ENCODE measurements at places on chromosomes 7 and 10. TPM values are rescaled to one million over a fixed set of nuclear protein-coding genes. Genes with fewer than 3 reads are reported as not detected.
A peak's percentile ranks its signal among the peaks of the same experiment; 100 is the strongest.

DNA sequence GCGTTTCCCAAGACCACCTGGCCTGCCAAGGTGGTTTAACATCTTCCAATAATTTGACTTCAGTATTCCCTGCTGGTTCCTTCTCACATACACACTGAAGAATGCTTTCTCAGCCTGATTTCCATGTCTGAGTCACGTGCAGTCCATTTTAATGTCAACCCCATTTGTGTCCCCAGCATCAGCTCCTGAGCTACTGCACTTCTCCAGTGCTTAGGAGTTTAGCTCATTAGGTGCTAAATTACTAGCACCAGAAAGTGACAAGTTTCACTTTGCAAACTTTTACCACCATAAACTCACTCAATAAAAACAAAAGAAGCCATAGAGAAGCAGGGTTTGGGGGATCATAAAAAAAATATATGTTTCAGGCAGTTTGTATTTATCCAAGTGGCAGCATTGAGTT lies 279.3 kb upstream of the SORCS1 start:
- no peak for DNase-seq

GRCh38 chr10:37549054-37549453 lies 308.4 kb downstream of the ZNF248 start:
- DNase-seq, result no peak

DNA sequence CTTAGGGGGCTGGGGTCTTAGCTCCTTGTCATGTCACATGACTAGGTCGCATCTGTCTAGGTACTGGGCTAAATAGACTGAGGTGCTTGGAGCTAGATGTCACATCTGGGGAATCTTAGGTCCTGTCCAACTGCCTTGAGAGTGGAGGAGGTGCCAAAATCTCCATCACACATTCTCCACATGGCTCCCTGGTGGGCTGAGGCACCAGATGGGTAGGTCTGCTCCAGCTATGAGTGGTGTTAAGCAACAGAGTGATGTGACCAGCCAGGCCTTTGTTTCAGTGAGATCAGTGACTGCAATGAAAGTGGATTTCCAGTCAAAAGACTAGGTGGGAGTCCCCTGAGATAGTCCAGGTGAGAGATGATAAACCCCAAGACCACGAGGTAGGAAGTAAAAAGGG lies 251.8 kb downstream of the BMPER start:
- DNase-seq, result no peak

DNA sequence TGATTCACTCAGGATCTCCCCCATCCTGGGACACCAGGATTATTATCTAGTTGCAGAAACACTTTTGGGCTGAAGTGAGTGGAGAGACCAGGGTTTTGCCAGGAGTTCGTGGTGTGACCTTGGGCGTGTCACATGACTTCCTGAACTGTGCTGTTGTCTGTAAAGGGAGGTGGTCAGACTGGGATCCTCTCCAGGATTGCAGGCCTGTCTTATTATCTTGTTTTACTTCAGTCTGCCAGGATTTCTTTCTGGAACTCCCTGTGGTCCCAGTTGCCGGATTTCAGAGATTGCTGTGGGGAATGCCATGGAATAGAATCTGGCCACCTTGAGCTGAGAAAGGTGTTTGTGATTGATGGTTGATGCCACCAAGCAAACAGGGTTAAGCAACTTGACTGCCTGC lies 35.8 kb downstream of the CRCP start:
- peak; percentile 80 for DNase-seq

DNA sequence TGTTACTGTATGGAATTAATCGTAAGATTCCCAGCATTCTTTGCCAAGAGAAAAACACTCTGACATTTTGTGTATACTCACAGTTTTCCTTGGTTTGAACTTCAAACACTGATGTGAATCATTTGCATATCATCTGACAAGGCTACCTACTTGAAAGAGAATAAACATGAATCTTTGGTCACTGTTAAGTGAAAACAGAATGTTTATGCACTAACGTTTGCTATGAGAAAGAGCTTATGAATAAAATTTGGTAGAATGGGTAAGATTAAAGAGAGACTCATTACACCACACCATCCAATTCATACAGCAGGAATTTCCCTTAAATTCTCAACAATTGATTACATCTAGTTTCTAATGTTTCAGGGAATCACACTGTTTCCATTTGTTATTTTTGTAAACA lies 46.6 kb downstream of the MACC1 start:
- no peak for DNase-seq

- DNase-seq, result no peak
Observed at GRCh38 chr7:115267503-115267902, 345.6 kb downstream of the MDFIC start.

- no peak for DNase-seq
Observed at GRCh38 chr10:102615361-102615760, 28.9 kb upstream of the TRIM8 start.

DNA sequence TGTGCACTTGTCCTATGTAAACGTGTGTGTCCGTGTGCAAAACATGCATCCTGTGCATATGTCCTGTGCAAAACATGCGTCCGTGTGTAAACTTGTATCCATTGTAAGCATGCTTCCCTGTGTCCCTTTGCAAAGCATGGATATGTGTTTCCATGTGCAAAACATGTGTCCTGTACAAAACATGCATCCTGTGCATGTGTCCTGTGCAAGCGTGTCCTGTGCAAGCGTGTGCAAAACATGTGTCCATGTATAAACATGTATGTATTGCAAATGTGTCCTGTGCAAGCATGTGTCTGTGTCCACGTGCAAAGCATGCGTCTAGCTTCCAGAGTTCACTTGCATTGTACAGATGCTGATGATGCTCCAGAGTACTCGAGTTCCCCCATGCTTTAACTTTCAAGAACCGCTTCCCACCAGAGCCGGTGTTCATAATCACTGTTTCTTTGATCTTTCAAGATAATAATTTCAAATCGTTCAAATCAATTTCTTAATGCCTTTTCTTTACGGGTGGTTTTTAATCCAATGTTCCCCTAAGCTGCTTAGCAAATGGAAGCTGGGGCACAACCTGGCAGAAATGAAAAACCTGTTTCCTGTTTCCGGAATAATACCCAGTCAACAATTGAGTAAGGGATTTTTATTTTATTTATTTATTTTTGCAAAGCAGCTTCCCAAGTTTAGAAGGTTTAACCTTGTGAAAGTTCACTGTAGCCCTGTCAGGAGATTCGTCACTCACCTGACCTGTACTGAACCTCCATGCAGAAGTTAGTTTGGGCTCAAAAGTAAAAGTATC lies 641 bp upstream of the ASB13 start:
- DNase-seq, result no peak

DNA sequence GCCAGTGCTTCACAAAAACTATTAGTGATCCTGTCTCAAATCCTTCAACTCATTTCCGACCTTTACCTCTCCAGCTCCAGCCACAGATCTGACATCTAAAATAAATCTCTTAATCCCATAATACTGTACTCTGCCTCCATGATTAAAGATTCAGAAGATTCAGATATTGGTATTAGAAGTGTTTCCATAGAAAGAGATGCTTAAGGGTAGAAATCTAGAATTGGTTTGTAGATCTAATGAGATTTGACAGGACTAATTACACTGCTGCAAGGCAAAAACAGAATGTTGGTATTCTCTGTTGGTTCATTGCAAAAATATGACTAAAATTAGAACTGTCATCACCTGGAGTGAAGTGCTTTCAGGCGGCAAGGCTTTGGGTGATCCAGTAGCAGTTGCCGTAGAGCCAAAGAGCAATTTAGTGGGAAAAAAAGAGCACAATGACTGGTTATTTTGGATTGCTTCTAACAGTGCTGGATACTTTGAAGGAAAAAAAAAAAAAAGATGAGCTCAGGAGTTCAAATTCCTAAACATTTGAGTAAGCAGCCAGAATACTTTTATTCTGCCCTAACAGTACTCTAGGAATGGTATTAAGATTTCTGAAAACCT lies 940.1 kb upstream of the SORCS1 start:
- DNase-seq, result no peak

DNA sequence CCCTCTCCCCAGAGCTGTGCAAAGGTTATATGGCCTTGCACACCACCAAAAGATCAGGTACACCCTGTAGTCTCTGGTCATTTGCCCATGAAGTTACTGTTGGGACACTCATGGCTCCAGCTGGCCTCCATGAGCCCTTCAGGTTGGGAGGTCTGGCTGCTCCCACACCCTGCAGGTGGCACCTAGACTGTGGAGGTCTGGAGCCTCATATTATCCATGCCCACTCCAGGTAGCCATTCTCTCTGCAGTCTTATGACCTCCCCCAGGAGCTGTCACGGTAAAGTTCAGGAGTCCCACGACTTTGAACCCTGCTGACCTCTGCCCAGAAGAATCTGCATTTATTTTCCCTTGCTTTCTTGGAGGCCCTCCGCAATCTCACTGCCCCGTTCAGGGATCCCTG lies 39.2 kb upstream of the GAD2 start:
- no peak for DNase-seq

DNA sequence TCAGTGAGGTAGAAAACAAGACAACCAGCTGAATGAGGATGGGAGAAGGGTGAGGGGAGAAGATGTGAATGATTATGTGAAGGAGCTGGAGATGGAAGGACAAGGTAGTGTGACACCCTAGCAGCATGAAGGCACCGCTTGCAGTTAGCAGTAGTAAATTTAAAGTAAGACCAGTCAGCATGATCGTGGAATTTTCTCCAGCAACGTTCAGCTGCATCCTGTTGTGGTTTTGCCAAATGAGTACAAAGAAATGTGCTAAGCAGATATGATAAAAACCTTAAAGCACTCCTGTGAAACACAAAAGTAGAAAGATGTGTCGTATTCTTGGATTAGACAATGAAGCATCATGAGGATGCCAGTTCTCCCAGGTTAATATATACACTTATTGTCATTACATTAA lies 34.1 kb upstream of the IFRD1 start:
- DNase-seq, result no peak

Gene FUOM
- 9.3 TPM for total RNA-seq

Gene SAMD9L
- total RNA-seq, result 5.3 TPM

Gene CPVL
- 20.0 TPM for total RNA-seq

Gene C7orf33
- total RNA-seq, result not detected

Gene ZNF467
- 9.0 TPM for total RNA-seq
